Stimulated activated effector memory CD8-positive, alpha-beta T cell treated with anti-CD3 and anti-CD28 coated beads, Interleukin-12 subunit alpha, Interleukin-12 subunit beta, amount 100 ng/mL, for 72 hours (primary cell): ENCODE measurements at places on chromosomes 5 and 9.

DNA sequence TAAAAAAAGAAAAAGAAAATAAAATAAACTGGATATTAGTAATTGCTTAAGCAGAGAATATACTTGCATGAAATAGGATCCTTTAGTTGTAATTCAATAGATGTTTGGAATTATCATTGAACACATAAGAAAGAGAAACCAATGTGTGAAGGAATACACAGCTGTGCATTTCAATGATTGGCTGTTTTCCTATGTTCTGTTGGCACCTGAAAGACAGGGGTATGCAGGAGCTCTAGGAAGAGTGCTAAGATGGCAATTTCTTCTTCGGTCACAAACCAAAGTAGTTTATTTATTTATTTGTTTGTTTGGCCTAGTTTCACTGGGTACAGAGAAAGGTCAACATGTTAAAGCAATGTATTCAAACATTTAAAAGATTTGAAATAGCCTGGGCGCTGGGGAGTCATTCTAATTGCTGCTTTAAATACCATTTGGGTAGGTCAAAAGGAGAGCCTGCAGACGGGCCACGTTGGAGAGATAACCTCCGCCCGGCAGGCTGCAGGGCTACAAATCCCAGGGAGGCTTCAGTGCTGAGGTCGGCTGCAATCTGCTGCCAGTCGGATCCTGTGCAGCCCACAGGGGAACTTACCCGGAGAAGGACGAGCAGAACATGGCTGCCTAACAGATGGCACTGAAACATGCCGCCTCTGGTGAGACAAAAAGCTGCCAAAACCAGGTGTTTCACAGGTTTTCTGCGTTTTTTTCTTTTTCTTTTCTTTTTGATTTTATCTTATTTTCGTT lies 154.2 kb upstream of the TYRP1 start:
- no peak for DNase-seq

DNA sequence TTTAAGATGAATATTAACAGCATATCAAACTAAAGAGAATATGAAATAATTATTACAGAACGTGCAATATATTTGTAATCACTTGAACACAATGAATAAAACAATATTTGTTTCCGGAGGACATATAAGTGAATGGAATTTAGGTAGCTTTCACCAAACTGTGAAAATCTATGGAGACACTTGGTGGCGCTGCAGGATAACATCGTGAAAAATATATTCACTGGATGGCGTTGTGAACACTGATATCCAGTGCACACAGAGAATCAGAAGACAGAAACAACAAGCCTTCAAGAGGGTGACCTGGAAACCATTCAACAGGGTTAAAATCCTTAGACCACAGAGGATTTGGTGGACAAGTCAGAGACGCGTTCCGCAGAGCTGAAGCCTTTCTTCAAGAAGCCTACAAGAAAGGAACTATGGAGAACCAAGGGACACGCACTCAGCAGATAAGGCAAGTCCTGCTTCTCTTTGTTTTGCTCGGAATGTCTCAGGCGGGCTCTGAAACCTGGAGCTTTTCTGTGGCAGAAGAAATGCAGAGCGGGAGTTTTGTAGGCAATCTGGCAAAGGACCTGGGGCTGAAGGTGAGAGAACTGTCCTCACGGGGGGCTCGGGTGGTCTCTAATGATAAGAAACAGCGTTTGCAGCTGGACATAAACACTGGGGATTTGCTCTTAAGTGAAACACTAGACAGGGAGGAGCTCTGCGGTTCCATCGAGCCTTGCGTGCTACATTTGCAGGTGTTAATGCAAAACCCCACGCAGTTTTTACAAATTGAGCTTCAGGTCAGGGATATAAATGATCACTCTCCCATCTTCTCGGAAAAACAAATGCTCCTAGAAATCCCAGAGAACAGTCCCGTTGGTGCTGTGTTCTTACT lies at the start of gene PCDHB11:
Gene PCDHB11, plus strand, starts transcription at position 269 of the 877 bp plus-strand sequence. Its CDS starts 148 bp downstream, at position 417.
- no peak for DNase-seq

DNA sequence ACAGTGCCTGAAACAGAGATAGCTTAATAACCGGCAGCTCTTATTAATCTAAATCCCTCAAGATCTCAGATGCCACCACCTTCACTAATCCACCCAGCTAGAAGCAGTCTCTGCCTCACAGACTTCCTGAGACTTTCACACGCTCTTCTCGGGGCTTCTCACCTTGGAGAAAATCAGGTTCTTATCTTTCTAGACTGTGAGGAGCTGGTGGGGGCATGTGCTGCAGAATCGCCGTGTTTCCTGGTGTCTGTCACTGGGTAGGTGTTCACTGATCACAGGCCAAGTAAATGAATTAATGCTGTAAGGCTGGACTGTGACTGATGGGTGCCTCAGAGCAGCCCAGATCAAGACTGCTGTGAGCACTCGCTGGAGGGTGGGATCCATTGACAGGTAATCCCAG lies 101.7 kb downstream of the PSD2 start:
- DNase-seq = no peak

DNA sequence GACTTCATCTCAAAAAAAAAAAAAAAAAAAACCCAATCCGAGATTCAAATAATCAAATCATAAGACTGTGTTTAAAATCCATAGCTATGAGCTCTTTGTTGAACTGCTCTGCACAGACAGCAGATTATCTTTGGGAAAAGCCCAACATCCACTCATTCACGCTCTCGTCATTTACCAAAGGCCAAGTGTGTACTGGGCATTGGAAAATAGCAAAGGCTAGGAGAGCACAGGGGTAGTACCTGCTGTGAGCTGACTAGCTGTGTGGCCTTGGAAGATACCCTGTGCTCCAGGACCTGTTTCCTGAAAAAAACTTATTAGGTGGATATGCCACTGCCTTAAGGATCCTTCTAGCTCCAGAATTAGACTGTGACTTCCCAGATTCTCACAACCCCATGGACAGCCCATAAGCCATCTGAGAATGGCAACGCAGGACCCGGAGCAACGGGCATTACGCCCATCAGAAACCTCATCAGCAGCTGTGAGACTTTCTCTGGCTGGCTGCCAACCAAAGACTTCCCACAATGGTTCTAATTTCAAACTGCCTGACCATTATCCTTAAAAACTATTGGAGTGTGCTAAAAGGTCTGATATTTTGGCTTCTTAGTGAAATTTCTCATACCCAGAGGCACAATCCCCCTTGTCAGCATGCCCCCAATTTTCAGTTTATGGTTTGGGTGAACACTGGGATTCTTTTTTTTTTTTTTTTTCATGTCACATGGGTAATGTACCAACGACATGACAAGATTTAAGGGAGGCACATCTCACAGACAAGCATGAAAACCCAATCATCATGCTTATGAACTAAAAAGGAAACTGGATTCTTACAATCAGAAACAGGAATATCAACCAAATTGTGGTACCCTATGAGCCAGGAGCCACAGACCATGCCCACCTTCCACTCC lies 16.8 kb downstream of the SERINC5 start:
- DNase-seq = no peak

DNA sequence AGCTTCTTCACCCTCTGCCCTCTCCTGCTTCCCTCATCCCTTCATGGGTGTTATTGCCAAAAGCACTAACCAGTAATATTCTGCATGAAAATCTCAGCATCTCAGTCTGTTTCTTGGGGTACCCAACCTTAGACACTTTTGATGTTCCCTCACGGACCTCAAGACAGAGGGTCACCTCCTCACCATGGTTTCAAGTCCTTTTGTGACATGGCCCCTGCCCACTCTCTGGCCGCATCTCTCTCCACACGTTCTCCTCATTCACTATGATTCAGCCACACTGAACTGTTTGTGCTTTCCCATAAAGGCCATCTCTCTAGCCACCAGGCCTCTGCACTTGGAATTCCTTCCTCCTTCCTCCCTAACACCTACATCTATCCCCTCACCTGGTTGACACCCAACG lies 111.5 kb upstream of the SPOCK1 start:
- no peak for DNase-seq

GRCh38 chr5:81817980-81818379 lies 67.1 kb upstream of the SSBP2 start:
- no peak for DNase-seq
